ENCODE measurements at places on chromosomes 3 and 15.

- DNase-seq, result no peak
These were observed 38.5 kb downstream of the DNAJB8 start for GRCh38 chr3:128427872-128428822.

- no peak for DNase-seq
These were observed 185.2 kb downstream of the KLHL25 start for GRCh38 chr15:85609492-85609891.

DNA sequence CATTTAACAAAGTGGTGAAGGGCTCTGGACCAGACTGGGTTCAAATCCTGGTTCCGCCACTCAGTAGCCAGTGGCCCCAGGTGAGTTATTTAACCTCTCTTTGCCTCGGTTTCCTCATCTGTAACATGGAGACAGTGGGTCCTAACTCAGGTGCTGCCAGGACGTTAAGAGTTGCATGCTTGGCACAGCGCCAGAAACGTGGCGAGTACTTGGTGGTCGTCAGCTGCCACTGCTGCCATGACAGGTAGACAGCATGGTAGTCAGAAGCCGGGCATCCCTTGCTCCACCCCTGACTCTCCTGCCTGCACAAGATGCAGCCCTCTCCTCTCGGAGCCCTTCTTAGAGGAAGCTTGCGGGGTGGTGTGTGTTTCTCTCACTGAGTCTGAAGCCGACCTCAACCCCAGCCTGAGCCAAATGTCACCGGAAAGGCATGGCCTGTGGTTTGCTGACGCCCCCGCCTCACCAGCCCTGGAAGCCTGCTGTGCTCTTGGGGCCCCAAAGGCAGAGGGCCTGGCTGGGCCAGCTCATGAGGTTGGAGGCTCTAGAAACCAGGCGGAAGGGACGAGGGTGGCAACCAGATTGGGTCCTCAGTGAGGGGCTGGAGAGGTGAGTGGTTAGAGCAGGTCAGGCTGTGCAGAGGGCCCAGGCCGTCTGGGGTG, 160.8 kb upstream of the TLE3 start:
- DNase-seq, result peak; percentile 61

GRCh38 chr3:113495035-113495434, 19.9 kb downstream of the SPICE1 start:
- DNase-seq, result peak; percentile 42

- DNase-seq, result no peak
These were observed 756.7 kb upstream of the SEMA6D start for GRCh38 chr15:46960581-46960980.

- DNase-seq, result no peak
These were observed 100.7 kb downstream of the SNRPN start for GRCh38 chr15:25055356-25056068.

DNA sequence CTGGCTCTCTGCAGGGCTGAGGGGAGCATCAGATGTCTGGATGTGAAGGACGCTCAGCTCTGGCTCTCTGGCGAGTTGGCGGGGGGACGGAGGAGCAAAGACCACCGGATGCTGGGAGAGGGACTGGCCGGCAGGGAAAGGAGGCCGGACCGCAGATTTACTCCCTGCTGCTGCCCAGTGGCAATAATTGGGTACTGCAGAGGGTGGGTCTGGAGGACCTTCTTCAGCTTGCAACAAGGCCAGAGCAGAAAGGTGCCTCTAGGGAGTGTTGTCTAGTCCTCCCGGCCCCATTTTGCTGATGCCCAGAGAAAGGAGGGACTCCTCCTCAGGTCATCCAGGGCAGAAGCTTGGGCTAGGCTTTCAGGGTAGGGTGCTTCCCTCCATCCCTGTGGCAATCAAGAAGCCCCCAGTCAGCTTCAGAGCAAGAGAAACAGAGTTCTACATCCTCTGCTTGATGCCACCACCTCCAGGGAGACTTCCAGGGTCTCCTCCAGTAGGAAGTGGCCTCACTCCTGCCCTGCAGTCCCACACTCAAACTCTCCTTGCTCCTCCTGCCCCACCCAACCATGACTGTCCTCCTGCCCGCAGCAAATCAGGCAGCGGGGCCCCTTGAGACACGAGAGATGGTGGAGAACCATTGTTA, 20.3 kb upstream of the CSPG4 start:
- DNase-seq, result peak; percentile 64

DNA sequence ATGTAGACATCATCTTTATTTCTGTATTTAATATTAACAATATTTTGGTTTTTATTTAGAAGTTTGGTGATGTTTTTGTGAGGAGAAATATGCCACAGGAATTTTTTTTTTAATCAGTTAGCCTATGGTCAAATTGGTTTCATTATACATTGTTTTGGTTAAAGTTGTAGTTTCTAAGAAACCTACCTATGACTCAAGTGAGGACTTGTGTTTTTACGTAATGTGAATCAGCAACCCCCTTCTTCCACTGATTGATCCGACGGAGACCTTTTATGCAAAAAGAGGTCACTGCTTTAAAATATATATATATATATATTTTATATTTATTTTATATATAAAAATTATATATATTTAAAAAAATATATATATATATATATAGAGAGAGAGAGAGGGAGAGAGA, 698.1 kb downstream of the FHIT start:
- DNase-seq, result peak; percentile 48

GRCh38 chr15:80942746-80943565, 46.7 kb downstream of the MESD start:
- DNase-seq, result no peak

DNA sequence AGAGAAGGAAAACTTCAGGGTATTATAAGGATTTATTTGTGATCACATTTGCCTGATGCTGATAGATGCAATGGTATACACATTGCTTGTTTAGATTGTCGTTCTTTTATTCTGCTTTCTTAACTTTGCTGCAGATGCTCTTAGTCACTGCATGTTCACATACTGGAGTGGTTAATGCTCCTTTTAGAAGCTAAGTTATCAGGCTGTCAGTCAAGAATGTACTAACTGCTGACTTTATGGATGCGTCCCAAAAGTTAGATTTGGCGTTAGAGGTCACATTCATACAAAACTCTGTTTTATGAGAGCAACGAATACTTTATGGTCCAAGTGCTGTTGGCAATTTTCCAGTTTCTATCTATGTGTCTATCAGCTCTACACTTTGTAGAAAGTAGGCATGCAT, 160.7 kb downstream of the BBX start:
- no peak for DNase-seq

DNA sequence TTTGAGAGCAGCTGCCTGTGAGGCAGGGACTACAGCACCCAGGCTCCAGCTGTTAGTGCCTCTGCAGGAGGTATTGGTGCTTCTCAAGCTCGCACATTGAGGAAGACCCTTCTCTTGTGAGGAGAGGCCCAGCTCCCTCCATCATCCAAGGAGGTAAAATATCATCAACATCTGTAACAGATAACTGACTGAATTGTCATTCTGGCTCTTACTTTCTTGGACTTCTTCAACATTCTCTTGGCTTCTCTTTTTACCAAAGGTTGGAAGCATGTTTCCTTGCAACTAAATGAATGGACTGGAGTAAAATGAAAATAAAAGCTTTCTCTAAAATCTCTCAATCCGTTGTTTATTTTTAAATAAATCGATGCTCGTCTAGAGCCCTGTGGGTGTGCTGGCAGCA, 53.1 kb upstream of the PXYLP1 start:
- no peak for DNase-seq

GRCh38 chr3:23726811-23727548, 78.8 kb upstream of the UBE2E1 start:
- peak; percentile 78 for DNase-seq

DNA sequence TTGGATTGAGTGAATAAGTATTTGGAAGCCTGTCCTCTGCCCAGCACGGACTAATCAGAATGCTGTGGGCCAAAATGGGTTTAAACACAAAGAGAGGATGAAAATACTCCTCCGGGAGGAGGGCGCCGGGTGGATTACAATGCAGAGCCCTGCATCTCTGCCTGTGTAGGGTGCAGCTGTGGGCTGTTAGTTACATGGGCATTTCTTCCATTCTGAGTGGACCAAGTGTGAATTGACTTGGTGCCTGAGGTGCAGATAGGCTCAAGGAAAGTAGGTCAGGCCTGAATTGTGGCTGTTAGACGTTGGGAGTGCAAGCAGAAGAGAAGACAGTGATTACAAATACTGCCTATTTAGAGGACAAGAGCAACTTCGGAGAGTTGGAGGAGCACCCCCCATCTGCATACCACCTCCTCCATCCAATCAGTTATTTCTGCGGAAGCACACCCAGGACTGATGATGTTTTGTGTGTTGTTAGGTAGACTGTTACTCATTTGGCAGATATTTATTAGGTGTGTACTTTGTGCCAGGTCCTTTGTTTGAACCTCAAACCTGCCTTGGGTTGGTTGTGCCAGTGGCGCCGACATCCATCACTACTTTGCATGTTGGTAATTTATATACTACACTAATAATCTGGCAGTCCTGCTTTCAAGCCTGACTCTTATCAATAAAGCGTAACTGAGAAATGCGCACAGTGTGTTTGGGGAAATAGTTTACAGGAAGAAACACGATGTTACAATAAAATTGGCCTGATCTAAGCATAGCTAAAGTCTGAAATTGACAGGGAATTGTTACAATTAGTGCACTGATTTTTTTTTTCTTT, 33.0 kb downstream of the PTPRG start:
- no peak for DNase-seq

GRCh38 chr3:22959593-22959992, 243.5 kb upstream of the UBE2E2 start:
- no peak for DNase-seq

- DNase-seq, result no peak
These were observed 30.1 kb upstream of the CFAP20DC start for GRCh38 chr3:59079962-59080361.

GRCh38 chr15:98986281-98986680, 21.3 kb downstream of the PGPEP1L start:
- no peak for DNase-seq

GRCh38 chr3:155981669-155982068, 111.2 kb downstream of the GMPS start:
- DNase-seq, result no peak

DNA sequence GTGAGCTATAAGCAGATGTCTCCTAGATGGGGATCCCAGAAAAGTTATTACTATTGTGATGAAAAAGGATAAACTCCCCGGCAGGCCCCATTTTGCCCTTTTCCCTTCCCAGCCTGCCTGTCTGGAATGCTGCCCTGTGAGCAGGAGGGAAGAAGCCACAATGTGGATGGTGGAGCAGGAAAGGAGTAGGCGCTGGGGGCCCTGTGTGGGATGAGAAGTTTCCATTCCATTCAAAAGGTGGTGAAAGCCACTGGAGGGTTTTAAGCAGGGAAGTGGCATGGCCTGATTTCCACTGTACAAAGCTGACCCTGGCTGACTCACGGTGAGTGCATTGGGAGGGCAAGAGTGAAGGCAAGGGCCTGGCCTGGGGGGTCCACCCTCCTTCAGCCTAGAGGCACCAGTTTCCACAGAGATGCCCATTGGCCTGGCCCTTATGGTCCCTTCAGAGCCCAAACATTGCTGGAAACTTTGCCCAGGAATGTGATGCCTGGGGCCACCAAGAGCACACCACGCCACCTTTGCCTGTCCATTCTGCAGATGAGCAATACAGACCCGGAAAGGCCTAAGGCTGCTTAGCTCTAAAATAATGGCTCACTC, 206.9 kb downstream of the RPLP1 start:
- DNase-seq, result no peak

DNA sequence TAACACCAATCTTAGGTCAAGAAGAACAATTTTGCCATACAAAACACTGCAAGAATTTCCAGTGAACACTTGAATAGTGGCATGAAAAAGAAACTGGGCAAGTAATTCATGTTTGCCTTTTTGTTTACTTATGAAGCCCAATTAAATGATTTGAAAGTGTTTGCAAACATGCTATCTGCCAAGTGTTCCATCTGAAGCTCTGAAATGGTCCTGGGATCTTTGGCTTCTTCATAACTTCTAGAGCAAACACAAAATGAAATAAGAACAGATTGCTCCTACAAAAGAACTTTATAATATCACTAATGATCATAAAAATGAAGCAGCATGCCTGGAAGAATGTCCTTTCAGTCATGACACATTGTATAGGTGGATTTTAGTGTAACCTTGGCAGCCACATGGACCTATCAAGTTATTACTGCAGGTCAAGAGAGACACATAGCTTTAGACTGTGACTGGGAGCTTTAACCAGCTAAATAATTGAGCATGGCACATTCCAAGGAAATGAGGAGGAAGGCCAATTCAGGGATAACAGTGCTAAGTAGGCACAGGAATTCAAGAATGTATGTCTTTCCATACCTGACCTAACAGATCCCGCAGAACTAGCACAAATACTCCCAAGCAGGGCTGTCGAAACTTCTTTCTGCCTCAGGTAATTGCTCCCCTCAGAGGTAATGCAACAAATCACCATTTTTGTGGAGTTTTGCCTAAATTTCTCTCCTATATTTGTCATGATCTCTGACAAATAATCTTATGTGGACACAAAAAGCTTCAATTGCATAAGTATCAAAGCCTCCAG, 144.6 kb downstream of the DUT start:
- DNase-seq, result no peak
